ENCODE measurements at places on chromosomes 3 and 15.
A peak's percentile ranks its signal among the peaks of the same experiment; 100 is the strongest.

DNA sequence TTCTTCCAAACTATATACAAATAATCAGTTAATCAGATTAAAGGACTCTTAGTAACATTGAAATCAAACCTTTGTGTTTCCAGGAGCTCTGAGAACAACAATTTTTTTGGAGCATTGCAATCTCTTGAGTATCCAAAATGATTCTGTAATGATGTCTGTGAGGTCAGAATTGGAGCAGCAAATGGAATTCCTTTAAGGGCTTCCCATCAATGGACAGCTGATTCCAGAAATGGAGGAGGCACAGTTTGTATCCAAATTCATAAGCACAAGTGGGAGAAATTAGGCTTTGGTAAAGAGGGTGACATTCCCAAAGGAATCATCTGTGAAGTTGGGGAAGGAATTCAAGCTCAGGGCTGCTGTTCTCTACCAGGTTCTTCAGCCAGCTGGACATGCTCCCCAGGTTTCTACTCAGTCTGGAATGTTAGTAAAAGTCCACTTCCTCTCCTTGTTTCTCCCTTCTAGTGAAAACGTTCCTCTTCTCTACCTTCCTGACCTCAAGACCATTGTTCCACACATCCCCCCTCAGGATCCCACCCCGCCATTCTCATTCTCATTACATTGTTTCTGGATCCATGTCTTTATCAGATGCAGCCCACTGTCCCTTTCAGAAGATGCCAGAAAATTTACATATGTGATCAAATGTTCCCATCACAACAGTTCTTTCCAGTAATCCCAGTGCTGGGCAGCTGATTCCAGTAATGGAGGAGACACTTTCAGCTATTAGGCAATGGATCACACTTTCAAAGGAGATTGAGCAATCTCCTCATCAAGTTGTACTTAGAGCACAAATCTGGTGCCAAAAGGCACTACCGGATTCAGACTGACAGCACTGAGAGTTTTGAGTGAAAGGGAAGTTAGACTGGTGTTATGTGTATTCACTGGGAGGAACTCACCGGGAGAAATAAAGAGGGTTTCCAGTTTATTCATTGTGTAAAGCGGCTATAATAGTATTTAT lies 391.3 kb upstream of the TPRG1 start:
- no peak for DNase-seq

- no peak for DNase-seq
Measured at GRCh38 chr3:71232175-71232679, 351.3 kb downstream of the FOXP1 start.

GRCh38 chr3:71857956-71858355 lies 73.0 kb upstream of the PROK2 start:
- no peak for DNase-seq

GRCh38 chr15:52246686-52247431 lies 48.7 kb downstream of the MYO5C start:
- DNase-seq = no peak

DNA sequence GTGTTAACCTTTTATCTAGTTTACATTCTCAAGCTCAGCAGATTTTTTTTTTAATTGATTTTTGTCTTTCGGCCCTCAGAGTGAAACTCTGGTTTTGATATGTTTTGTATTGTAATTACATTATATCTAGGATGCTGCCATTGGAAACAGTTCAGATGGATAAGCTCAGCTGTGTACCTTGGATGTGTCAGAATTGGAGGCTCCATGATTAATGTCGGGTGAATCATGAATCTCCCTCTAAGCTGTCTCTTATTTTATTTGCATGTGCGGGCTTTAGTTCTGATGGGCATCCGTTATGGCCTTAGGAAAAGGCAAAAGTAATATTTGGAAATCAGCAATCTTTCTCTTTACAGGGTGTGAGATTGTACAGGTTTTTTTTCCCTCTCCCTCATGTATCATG lies 4.2 kb downstream of the PTPRG start:
- no peak for DNase-seq

DNA sequence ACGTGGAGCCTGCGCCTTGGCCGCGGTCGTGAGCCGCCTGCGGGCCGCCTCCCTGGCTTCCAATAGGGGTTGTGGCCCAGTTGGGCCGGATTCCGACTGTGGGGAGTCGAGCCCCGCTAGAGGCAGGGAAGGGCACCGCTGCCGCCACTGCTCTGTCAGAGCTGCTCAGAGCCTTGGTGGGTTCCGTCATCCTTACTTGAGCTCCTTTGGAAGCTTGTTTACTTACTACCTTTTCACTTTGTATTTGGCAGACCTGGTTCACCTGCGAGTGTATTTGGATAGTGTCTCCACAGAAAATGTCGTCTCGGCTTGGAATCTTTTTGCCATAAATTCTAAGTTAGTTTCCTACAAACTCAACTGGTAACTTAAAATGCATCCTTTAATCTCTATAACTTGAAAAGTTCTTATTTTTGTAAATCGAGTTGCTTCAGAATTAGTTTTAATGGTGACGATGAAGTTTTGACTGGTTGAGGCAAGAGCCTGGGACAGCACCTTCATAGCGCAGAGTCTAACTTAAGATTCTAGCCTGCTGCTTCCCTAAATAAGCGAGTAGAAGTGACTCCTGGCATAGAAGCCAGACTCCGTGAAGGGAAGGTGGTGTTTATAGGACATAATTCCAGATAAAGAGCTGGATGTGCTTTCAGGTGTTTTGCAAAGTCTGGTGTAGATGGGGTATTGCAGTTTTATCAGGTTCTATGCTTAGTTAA lies 800 bp downstream of the DAG1 start:
- DNase-seq = no peak

DNA sequence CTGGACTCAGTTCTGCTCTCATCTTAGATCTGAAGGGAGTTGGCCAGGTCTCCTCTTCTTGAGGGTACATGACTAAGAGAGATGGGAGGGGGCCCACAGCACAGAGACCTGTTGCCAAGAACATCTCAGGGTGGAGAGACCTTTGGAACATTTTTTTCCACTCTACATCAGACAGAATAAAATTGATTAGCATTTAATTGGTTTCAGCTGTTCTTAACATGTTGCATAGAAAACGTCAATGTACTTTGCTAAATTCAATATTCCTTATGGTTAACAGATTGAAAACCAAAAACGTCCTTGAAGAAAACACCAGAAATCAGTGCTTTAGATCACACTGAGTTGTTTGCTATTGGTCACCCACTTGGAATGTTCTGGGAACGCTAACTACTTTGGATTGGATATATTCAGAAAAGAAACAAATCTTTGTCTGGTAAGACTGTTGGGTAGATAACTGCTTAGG lies 36.4 kb upstream of the FSTL1 start:
- no peak for DNase-seq

DNA sequence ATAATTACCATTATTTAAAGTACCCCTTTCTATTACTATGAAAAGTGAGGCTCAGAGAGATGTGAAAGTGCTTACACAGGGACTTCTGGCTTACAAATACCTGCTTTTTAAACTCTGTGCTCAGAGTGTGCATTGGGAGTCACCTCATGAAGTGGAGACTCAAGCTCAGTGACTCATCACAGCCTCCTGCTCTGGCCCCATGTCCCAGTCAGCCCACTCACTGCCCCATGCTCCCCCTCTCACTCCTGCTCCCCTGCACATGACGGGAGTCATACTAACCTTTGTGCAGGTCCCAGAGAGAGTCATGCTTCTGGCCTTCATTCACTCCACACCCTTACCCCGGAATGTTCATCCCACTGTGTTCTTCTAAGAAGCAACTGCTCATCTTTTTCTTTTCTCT lies 20.2 kb downstream of the CCR1 start:
- DNase-seq = no peak

DNA sequence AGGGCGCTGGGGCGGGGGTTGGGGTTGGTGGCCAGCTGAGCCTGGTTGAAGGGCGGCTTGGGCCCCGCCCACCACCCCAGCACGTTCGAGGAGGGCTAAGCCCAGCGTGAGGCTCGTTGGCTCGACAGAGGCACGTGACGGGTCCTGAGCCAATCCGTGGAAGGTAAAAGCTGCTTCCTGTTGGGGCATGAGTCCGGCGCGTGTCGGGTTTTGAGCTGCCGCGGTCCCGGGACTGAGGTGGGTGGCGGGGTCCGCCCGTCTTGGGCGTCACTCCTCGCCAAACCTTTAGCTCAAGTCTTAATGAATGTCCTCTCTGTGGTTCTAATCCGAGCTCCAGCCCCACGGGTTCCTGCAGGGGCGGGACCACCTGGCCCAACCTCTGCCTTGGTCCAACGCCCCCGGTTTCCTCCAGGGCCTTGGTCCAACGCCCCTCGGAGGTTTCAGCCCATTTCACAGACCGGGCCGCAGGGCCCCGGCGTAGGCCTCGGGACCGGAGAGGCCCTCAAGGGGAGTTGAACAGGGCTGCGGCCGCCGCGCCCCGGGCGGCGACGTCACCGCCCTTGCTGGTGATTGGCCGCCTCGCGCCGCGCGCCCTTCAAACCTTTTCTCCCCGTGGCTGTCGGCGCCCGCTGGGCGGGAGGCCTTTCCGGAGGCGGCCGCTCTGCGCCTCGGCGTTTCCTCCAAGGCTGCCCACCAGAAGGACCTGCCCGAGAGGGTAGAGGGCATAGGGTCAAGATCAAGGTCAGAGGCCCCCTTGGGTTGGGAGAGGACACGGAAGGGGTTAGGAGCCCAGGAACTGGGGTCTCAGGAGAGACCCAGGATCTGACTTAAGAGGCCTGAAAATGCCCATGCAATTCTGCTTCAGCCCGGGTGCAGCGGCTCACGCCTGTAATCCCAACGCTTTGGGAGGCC lies at the start of gene RCCD1:
RCCD1 (plus strand) TSS at position 173 of the 912 bp plus-strand sequence. CDS start 1,851 bp downstream, outside the sequence.
- peak; percentile 84 for DNase-seq

- no peak for DNase-seq
Measured at GRCh38 chr3:55624238-55624637, 137.1 kb upstream of the WNT5A start.

DNA sequence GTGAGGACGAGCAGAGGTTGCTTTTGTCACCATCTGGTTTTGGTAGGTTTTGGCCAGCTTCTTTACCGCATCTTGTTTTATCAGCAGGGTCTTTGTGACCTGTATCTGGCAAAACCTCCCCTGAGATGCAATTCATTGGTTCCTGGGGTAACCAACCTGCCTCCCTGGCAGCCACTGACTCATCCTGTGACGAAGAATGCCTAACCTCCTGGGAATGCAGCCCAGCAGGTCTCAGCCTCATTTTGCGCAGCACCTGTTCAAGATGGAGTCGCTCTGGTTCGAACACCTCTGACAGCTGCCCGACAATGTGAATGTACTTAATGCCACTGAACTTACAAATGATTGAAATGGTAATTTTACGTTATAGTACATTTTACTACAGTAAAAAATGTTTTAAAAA lies 6.8 kb upstream of the ADAMTS17 start:
- DNase-seq = no peak

DNA sequence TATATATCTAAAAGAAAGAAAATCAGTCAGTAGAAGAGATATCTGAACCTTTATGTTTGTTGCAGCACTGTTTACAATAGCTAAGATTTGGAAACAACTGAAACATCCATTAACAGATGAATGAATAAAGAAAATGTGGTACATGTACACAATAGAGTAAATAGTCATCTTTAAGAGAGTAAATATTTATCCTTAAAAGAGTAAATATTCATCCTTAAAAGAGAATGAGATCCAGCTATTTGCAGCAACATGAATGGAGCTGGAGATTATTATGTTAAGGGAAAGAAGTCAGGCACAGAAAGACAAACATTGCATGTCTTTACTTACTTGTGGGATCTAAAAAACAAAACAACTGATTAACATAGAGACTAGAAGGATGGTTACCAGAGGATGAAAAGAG lies 197.0 kb upstream of the CBLB start:
- DNase-seq = no peak

DNA sequence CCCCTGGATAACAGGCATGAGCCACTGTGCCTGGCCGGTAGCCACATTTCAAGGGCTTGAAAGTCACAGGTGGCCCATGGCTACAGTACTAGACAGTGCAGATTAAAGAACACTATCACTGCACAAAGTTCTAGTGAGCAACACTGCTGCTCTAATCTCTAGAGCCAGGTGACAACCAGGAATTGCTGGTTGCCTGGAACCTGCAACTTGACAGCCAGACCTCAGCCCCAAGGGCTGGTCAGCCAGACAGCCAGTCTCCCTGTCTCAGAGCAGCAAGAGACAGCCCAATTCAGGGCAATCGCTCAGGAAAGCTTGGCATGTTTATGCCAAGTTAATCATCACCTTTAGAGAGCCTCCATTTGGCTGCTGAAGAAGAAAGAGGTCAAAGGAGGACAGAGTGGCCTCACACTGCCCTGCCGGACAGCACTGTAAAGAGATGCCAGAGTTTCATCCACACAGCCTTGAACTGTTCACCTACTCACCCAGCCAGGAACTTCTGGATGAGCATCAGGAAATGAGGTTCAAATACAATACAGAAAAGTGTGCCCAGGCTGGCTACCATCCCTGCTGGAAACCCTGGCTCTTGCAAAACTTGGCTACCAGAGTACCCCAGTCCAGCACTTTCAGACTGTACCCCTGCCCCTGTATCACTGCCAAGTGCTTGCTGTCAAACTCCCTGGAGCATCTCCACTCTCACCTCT lies 6.0 kb downstream of the CCDC12 start:
- DNase-seq = no peak

DNA sequence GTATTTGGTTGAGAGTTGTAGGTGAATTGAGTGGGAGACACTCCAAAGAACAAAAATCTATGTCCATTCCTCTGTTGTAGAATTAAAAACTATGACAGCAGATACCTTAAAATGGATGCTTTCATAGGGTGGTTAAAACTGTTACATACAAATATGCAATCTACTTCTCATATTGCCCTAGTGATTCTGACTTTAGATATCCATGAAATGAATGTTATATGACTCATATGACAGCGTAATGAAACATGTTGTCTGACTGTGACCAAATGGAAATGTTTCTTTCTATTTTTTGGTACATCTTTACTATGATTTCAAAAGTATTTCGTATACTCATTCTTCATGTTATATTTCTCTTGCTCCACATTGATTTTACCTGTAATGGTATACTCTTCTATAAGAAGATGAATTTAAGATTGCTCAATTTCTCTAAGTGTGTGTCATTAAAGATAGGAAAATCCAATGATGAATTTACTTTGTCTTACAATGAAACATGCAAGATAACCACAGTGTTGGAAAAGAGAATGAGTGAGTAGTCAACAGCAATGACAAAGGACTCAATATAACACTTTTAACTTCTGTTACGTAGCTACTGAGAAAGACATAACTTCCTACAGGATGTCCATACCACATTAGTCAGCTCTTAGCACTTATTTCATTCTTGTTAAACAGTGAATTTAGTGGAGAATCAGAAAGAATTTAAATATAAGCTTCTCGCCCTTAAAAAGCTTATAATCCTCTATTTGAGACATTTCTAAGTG lies 79.3 kb upstream of the LSAMP start:
- DNase-seq = no peak

- DNase-seq = no peak
Measured at GRCh38 chr3:43699864-43700263, 9.1 kb downstream of the ABHD5 start.

DNA sequence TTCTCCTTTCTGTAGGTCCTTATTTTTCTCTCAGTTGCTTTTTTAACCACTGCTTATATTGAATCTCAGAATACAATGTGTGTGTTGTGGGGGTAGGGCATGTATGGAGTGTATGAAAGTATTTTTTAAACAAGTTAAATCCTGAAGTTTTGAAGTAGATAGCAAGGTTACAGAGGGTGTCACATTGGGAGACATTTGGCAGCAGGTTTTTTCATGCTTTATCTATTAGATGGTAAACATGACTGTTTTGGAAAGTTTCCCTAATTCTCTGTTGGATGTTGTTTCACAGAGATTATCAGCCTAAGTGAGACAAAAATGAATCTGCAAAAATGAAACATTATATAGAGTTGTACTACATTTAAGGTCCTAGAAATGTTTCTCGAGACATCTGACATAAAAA lies 190.6 kb upstream of the ARPP21 start:
- DNase-seq = no peak

All from stimulated activated CD4-positive, alpha-beta T cell treated with anti-CD3 and anti-CD28 coated beads, Interleukin-12 subunit alpha, Interleukin-12 subunit beta, amount 100 ng/mL, for 4 hours (primary cell).